ENCODE measurements at places on chromosomes 16 and 17.

DNA sequence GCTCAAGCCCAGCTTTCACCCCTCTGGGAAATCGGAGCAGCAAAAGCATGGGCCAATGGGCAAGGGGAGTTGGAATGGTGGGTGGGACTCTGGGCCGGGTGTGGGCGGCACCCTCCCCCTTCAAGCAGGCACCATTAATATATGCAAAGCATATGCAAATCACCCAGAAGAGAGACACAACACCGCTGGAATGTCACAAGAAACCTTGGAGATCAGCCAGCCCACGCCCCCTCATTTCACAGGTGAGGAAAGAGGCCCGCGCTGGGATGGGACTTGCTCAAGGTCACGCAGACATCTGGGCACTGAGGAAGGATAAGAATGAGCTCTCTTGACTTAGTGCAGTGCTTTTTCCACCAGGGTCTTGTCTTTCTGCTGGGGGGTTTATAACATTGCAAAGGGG, 4.8 kb downstream of the SRCIN1 start:
- DNase-seq: no peak

DNA sequence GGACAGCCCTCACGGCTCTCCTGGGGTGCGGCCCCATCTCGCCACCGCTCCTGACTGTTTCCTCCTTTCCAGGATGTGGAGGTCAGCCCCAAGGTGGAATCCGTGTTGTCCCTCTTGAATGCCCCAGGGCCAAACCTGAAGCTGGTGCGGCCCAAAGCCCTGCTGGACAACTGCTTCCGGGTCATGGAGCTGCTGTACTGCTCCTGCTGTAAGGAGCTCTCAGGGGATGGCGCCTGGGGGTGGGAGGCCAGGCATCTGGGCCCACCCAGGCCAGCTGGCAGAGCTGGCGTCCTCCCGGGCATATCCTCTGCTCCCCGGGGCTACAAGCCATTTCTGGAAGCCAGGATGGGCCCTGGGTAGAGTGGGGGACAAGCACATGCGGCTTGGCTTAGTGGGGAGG, 13.2 kb downstream of the IL34 start:
- DNase-seq: no peak

DNA sequence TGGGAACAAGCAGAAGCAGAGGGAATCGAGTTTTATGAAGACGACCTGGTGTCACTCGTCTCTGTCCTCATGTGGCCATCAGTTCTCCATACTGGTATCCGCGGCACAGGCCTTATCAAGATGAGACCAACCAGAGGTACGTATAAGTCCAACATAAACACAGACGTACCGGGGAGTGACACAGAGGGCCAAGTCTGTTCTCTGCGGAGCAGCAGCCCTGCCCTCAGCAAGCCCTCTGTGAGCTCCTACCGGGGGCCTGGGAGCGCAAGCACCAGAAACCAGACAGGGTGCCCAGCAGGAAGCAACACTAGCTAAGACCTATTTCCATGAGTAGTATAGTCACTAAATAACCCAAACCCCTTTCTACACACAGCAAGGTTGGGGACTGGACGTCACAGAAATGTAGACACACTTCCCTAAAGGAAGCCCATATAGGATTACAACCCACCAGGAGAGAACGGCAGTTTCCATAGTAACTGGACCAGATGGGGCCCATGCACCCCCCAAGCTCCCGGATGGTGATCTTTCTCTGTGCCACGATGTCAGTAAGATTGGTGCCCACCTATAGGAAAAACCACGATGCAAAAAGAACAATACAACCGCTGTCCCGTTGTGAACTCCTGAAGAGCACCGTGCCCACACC, 911 bp downstream of the ARL16 start:
- DNase-seq: no peak

GRCh38 chr17:53426505-53426904, 396.2 kb upstream of the KIF2B start:
- DNase-seq: no peak

GRCh38 chr17:8632061-8632460, 1.5 kb upstream of the MYH10 start:
- no peak for DNase-seq

- DNase-seq: no peak
These were observed 113.2 kb upstream of the IRX5 start for GRCh38 chr16:54817432-54817831.

DNA sequence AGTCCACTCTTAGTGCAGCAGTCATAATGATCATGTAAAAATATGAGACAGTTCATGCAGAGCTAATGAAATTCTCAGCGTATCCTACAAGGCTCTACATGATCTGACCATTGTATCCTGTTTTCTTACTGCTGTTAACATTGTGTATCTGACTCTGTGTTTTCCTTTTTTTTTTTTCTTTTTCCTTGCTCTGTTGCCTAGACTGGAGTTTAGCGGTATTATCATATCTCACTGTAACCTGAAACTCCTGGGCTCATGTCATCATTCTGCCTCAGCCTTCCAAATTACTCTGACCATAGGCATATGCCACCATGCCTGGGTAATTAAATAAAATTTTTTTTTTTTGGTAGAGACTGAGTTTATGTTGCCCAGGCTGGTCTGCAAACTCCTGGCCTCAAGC, 12.1 kb downstream of the DUS2 start:
- DNase-seq: no peak

DNA sequence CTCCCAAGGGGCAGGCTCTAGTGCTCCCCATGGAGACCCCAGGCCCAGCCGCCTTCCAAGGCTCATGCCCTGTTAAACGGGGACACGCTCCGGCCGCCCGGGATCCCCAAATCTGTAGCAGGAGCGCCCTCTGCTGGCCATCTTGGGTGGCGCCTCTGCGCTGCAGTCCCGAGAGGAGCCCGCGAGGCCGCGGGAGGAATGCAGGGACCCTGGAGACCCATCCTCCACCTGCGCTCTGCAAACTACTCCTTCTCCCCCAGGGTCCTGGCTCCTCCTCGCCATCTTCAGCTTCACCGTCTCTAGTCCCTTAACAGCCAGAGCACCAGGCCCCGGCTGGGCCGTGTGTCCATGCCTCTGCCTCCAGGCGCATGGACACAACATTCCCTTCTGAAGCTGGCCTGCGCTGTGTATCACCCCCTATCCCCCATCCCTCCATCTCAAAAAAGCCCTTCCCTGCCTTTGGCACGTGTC, 23.6 kb upstream of the KRT17 start:
- peak; percentile 85 for DNase-seq

GRCh38 chr17:3983606-3984484, 19.6 kb upstream of the ATP2A3 start:
- no peak for DNase-seq

GRCh38 chr16:81532491-81533174, 88.0 kb downstream of the CMIP start:
- no peak for DNase-seq

- DNase-seq: no peak
These were observed 255.0 kb downstream of the CBLN1 start for GRCh38 chr16:49026566-49027181.

DNA sequence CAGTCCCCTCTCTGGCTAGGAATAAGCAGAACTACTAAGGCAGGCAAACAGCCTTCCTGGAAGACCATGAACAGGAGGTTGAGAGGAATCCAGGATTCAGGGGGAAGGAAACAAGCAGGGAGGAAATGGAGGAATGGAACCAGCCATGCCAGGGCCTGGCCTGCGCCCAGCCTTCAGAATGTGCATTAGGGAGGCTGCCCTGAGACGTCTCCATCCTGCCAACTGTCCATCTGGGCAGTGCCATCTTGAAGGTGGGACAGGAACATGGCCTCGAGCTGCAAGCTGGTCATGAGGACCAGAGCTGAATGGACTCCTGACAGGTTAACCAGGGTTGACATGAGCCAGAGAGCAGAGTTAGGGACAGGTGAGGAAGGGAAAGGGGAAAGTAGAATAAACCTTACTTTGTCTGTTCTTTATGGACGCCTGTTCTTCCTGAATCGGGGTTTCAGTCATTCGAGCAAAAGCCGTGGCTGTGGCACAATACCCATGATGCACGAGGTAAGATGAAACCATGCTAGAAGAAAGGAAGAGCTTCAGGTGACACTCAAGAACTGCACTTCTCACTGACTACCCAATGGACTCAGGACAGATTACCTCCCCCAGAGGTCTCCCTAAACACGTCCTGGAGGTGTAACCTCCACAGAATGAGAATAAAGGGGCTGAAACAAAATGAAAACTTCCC, 12.1 kb upstream of the GFOD2 start:
- no peak for DNase-seq

GRCh38 chr16:17972460-17972943, 364.0 kb downstream of the NPIPA8 start:
- no peak for DNase-seq

GRCh38 chr16:13376174-13376573, 474.8 kb downstream of the SHISA9 start:
- no peak for DNase-seq

- peak; percentile 9 for DNase-seq
These were observed 1.4 kb downstream of the LIG3 start for GRCh38 chr17:34981538-34982241.

DNA sequence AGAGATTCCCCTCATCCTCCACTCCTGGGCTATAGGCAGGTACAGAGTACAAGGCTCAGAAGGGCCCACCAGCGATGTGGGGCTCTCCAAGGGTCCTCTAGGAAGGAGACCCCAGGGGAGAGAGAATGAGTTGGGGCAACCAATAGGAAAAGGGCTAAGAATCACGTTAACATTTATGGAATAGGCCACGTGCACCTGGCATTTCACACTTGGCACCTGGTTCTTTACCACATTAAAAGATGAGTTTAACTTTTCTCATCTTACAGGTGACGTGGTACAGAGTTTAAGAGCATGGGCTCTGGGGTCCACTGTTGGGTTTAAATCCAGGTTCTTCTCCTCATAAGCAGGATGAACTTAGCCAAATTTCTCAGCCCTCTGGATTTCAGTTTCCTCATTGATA, 243.1 kb downstream of the CCDC182 start:
- no peak for DNase-seq

DNA sequence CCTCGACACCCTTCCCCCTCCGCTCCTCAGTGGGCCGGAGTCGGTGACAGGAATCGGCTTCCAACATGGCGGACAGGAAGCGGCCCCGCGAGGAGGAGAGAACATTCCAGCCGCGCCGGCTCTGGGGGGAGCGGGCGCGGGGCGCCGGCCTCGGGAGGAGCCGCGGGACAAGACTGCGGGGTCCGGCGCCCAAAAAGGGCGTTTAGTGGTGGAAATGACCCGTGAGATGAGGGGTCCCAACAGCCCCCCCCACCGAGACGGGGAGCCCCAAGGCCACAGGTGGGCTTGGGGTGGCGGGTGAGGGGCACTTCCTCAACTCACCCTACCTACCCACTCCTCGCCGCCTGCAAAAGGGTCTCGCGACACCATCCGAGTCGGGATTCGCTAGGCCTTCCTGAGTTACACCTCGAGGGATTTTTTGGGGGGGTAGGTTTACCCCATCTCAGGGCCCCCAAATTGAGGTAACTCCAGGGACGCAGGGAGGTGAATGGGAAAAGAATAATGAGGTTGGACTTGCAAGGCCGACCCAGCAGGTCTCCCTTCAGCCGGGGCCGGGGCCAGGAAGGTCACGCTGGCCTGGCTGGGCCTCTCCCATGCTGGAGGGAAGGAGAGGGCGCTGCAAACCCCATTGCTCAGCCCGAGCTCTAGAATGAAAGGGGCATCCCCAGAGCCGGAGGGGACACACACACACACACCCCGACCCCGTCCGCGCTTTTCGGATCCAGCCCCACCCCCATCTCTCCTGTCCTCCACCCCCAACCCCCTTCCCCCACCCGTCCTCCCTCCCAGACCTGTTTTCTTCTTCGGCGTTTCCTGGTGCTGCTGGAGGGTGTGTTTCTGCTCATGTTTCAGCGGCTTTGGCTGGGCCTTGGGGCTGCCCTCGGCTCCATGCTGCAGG, 707 bp downstream of the NUFIP2 start:
- peak; percentile 60 for DNase-seq

DNA sequence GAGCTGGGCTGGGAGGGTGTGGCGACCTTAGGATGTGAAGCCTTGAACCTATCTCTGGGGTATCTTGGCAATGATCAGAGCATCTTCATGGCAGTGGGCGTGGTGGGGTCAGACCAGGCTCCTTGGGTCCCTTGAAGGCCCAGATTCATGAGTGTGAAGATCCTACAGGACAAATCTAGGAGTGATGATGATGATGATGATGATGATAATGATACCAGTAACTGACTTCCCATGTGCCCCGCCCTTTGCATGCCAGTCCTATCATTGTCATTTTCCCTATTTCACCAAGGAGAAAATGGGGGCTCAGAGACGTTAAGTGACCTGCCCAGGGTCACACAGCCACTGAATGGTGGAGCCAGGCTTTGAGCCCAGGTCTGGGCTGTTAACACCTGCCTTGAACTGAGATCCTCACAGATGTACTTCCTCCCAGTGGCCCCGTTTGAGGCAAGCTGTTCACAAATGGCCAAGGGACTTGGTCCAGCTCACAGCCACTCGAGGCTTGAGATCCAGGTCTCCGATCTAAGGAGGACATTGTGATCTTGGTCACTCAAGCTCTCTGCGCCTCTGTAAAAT, 13.4 kb downstream of the SLC12A3 start:
- no peak for DNase-seq

DNA sequence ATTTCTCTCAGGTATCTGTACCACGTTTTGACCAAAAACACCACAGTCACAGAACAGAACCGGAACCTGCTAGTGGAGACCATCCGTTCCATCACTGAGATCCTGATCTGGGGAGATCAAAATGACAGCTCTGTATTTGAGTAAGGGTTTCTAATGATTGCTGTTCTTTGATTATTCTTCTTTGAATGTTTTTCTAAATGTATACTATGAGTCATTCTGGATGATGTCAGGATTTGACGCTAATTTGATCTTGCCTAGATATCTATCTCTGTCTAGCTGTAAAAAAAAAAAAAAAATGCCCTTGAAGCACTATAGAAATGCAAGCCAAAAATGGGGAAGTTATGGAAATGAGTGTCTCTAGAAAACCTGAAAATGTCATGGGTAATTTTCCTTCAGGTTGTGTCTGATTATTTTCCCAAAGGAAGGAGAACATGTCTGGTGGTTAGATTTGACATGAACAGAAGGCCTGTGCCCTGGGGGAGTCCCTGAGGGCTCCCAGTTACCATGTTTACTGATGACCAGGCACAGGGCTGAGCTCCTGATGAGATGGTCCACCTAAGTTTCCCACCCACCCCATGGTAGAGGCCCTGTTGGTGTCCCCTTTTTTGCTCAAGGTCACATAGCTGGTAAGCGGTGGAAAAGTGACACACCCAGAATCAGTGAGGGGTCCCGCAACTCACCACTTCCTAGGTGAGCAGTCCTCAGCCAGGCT, 13.6 kb downstream of the CLEC16A start:
- DNase-seq: no peak

DNA sequence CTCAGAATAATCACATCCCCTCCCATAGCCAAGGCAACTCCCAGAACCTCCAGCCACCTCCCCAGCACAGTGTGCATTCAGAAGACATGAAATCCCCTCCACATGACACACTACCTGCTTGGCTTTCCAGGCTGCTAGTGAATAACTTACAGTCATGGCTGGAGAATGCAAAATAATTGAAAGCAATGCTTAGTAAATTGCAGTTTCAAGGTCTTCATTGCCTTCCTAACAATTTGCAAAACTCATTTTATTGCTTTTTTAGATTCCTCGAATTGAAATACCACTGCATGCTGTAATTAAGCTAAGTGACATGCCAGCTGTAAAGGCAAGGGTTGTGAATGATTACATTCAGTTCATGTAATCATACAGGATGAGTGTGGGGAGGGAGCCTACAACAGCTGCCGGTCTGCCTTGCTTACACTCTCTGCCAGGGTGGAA, 29.0 kb upstream of the HOXB13 start:
- DNase-seq: no peak

Measured in CD4-positive, alpha-beta T cell treated with Interleukin-21 for 1 hour (primary cell).